ENCODE measurements at places on chromosomes 3 and 15. TPM values are rescaled to one million over a fixed set of nuclear protein-coding genes. Genes with fewer than 3 reads are reported as not detected.

Gene UROC1
- not detected for total RNA-seq

Gene TMEM207
- total RNA-seq = not detected

DNA sequence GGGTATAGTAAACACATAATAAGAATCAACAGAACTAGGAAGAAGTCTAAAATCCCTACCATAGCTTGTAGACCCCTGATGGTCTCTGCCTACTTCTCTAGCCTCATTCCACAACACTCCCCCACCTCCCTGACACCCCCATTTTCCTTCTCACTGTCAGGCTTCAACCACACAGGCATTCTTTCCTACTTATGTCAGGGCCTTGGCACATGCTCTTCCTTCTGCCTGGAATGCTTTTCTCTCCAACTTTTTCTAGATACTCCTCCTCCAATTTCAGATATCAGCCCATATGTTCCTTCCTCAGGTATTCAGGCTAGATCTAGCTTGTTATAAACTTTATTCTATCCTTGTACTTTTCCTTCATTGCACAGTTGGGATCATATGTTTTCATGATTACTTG, 106.0 kb upstream of the MRPL3 start:
- DNase-seq = no peak
- no peak overlapping the region for H3K4me3 ChIP-seq
- no peaks in the 10 kb centered on the region for H3K36me3 ChIP-seq

- H3K36me3 ChIP-seq = no peaks in the 10 kb centered on the region
- no peak overlapping the region for H3K27ac ChIP-seq
Measured at GRCh38 chr15:62603742-62604141, 438.7 kb upstream of the C2CD4B start.

- no peak for DNase-seq
- no peaks in the 10 kb centered on the region for H3K27me3 ChIP-seq
- H3K4me1 ChIP-seq = no peaks in the 10 kb centered on the region
- no peak overlapping the region for H3K27ac ChIP-seq
- H3K4me3 ChIP-seq = no peak overlapping the region
Measured at GRCh38 chr3:7290077-7290825, 429.3 kb downstream of the GRM7 start.

DNA sequence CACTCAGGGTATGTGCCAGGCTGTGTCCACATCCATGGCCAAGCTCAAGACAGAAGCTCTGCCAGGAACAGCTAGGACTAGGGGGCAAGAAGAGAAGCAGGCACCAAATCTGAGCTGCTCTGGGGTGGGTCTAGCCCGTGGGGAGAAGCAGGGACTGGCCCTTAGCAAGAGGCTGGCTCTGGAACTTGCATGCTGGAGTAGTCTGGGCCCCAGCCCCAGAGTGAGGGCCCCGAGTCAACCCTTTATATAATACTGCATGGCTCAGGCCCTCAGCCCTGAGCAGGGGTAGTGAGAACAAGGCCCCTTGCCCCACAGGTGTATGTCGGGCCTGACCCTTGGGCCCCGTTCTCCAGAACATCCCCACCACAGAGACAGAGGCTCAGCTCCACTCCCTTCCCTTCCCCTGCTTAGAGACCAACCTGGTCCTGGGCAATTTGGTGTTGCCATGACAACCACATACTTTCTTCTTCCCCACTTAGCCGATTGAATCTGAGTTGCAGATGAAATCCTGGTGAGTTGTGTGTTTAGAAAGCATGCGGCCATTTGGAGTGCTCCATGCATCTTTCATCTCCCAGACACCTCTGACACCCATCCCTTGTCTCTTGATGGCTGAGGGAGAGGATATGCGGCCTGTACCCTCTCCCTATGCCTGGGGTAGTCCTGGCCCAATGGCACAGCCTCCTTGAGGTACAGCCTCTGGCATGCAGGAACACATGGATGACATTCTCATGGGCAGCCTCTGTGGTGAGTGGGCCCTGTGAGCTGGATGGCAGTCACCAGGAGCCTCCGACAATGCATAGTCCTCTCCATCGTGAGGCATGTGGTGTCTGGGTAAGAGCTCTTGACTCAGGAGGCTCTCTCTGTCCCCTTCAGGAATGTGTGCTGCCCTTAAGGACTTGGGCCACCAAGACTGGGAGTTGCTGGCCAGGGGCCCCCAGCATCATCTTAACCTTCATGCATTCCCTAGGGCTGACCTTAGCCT, 29.2 kb upstream of the SFMBT1 start:
- peaks cover 14% of the 10 kb centered on the region for H3K4me1 ChIP-seq
- peak; percentile 50 for DNase-seq
- no peaks in the 10 kb centered on the region for H3K27me3 ChIP-seq
- H3K4me3 ChIP-seq = no peak overlapping the region
- no peak overlapping the region for H3K27ac ChIP-seq

GRCh38 chr15:54298396-54298795, 320.2 kb downstream of the UNC13C start:
- H3K27me3 ChIP-seq = no peaks in the 10 kb centered on the region
- no peak overlapping the region for H3K27ac ChIP-seq
- DNase-seq = no peak
- no peaks in the 10 kb centered on the region for H3K4me1 ChIP-seq
- H3K4me3 ChIP-seq = no peak overlapping the region
- H3K36me3 ChIP-seq = no peaks in the 10 kb centered on the region

- DNase-seq = no peak
- no peaks in the 10 kb centered on the region for H3K4me1 ChIP-seq
- no peak overlapping the region for H3K4me3 ChIP-seq
- no peaks in the 10 kb centered on the region for H3K27me3 ChIP-seq
- no peak overlapping the region for H3K27ac ChIP-seq
Measured at GRCh38 chr3:38487323-38487722, 8.8 kb upstream of the EXOG start.

- no peak overlapping the region for H3K4me3 ChIP-seq
- peak; percentile 17 for DNase-seq
- H3K36me3 ChIP-seq = peaks cover 56% of the 10 kb centered on the region
- no peaks in the 10 kb centered on the region for H3K4me1 ChIP-seq
Measured at GRCh38 chr3:39398700-39399099, 7.8 kb upstream of the RPSA start.

- H3K27ac ChIP-seq = no peak overlapping the region
- H3K27me3 ChIP-seq = no peaks in the 10 kb centered on the region
- peaks cover 6% of the 10 kb centered on the region for H3K4me1 ChIP-seq
- H3K4me3 ChIP-seq = no peak overlapping the region
- DNase-seq = peak; percentile 70
- H3K36me3 ChIP-seq = no peaks in the 10 kb centered on the region
Measured at GRCh38 chr15:60964527-60964926, 264.6 kb downstream of the RORA start.

DNA sequence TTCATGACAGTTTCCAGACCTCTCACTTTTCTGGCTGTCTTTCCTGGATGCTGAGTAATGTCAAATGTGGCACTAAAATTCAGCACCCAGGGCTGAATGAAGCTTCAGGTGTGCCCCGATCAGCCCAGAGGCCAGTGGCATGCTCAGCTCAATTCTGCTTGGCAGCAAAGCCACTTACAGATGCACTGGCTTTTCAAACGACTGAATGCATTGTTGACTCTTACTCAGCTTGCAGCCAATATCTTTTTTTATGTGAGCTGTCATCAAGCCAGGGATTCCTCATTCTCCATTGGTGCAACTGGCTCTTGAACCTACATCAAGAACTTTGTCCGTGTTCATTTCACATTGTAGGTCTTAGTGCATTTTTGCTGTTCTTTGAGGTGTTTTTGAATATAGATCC, 60.7 kb downstream of the ZDHHC19 start:
- no peaks in the 10 kb centered on the region for H3K27me3 ChIP-seq
- DNase-seq = no peak
- H3K4me1 ChIP-seq = peaks cover 8% of the 10 kb centered on the region
- H3K27ac ChIP-seq = no peak overlapping the region

DNA sequence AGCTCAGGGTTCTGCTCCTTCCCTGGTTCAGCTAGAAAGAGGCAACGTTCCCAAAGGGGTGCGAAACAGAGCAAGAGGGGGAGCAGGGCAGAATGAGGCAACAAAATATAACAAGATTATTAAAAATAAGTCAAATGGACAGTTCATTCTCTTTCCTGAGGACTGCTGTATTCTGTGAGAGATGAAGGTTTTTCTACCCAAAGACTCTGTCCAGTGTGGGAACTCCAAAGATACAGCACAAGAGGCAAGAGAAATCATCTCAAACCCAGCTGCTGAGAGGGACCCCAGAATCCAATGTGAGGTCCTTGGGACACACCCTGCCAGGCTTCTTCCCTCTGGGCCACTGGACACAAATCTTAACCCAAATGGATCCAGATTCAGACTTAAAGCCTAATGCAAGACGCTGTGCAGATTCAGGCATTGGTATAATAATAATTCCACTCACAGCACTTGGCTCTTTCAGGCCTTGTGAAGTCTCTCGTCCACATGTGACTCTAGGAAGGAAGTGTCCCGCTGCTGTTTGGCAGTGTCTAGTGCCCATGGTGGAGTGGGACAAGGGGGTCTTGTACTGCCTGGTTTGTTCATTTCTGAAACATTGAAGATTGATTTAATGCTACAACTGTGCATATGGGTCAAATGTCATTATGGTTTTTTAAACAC, 14.5 kb upstream of the ARHGAP31 start:
- H3K4me3 ChIP-seq = no peak overlapping the region
- H3K4me1 ChIP-seq = peaks cover 9% of the 10 kb centered on the region
- no peaks in the 10 kb centered on the region for H3K27me3 ChIP-seq
- no peaks in the 10 kb centered on the region for H3K36me3 ChIP-seq

DNA sequence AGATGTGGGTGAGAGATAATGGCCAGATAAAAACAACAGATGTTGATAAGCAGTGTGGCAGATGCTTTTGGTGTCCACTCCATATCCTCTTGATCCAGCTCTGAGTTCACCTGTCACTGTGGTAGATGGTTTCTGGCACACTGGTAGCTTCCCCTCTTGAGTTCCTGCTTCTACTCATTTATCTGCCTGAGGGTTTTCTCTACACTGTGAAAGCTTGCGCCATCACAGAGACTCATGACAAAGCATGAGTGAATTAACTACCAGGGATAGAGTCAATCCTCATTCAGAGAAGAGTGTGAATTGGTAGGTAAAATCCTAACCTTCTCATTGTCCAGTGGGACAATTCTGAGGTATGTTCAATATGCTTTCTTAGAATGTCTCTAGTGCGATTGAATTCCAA, 50.0 kb upstream of the ARHGEF26 start:
- no peaks in the 10 kb centered on the region for H3K36me3 ChIP-seq
- no peak for DNase-seq
- no peak overlapping the region for H3K27ac ChIP-seq
- no peak overlapping the region for H3K4me3 ChIP-seq

DNA sequence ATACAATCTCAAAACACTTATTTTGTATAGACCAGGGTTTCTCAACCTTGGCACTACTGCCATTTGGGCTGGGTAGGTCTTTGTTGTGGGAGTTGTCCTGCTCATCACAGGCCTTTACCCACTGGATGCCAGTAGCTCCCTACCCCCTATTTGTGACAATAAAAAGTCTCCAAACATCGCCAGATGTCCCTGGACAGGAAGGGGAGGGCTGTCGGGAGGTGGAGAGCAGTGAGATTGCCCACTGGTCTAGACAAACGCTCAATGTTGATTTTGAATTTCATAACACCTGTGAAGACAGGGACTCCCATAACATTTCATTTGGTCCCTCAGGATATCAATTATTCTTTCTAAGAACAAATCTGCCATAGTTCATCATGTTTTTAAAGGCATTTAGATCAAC, 151.7 kb upstream of the PTPRG start:
- DNase-seq = no peak
- no peaks in the 10 kb centered on the region for H3K4me1 ChIP-seq
- no peak overlapping the region for H3K27ac ChIP-seq
- no peak overlapping the region for H3K4me3 ChIP-seq

DNA sequence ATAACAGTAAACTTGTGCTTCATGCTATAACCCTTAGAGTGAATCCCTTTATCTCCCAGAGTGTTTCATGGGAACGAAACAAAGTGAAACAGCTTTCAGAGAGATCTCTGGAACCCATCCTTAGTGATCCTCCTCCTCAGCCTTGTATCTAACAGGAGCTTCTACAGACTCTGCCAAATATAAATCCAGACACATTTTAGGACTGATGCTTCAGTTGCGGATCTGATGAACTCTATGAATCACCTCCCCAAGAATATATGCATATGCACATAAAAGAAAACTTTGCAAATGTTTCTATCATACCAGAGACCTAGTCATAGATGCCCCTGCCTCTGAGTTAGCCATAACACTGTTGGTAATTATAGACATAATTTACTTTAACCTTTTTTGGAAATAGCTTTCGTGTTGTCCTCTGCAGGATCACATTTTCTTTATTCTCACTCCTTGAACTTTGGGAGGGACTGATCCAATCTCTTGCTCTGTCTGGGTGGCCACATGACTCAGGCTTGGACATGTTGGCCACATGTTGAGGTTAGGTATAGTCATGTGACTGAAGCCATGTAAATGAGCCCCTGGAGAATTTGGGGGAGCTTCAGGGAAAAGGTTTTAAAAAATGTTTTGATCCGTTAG, 306.4 kb upstream of the CNTN3 start:
- no peaks in the 10 kb centered on the region for H3K4me1 ChIP-seq
- no peak overlapping the region for H3K4me3 ChIP-seq
- no peak overlapping the region for H3K27ac ChIP-seq
- H3K36me3 ChIP-seq = no peaks in the 10 kb centered on the region
- DNase-seq = no peak
- no peaks in the 10 kb centered on the region for H3K27me3 ChIP-seq

GRCh38 chr3:125189378-125190165, 23.0 kb downstream of the SLC12A8 start:
- H3K4me1 ChIP-seq = peaks cover 12% of the 10 kb centered on the region
- no peak for DNase-seq
- H3K27ac ChIP-seq = no peak overlapping the region
- H3K4me3 ChIP-seq = no peak overlapping the region
- H3K36me3 ChIP-seq = no peaks in the 10 kb centered on the region
- H3K27me3 ChIP-seq = no peaks in the 10 kb centered on the region
